Smooth muscle cell of the pulmonary artery (primary cell): ENCODE measurements at places on chromosomes 3 and 15. TPM values are rescaled to one million over a fixed set of nuclear protein-coding genes. Genes with fewer than 3 reads are reported as not detected.

The WDR93 gene
- 0.07 TPM in 1 of 2 replicates, not detected in the other for total RNA-seq

The CCDC80 gene
- total RNA-seq: 1,619 and 1,677 TPM in 2 replicates

The TMEM266 gene
- 0.03 and 0.07 TPM in 2 replicates for total RNA-seq

The GCSAM gene
- not detected in 2 replicates for total RNA-seq

The EAF1 gene
- 22.1 and 28.6 TPM in 2 replicates for total RNA-seq

The PLA2G4B gene
- total RNA-seq: 1.1 and 1.2 TPM in 2 replicates

The GXYLT2 gene
- total RNA-seq: 25.7 and 33.5 TPM in 2 replicates

The FAM43A gene
- total RNA-seq: 23.8 and 31.5 TPM in 2 replicates

The CACNA2D2 gene
- 0.07 TPM in 2 replicates for total RNA-seq

The IFT57 gene
- total RNA-seq: 51.1 and 52.0 TPM in 2 replicates

The CCR1 gene
- 0.26 TPM in 1 of 2 replicates, not detected in the other for total RNA-seq

The COL6A5 gene
- total RNA-seq: not detected in 2 replicates

The SLC51A gene
- total RNA-seq: not detected in 2 replicates

The C15orf62 gene
- total RNA-seq: 0.07 TPM in 1 of 2 replicates, not detected in the other

The APEH gene
- total RNA-seq: 96.8 and 122 TPM in 2 replicates

The LOXL1 gene
- total RNA-seq: 126 and 275 TPM in 2 replicates

The P2RY13 gene
- not detected in 2 replicates for total RNA-seq

The ARID3B gene
- total RNA-seq: 2.0 and 2.4 TPM in 2 replicates

The GMNC gene
- 0.07 TPM in 2 replicates for total RNA-seq

The SYNM gene
- 23.4 and 24.0 TPM in 2 replicates for total RNA-seq

The RBMS3 gene
- total RNA-seq: 59.6 and 68.2 TPM in 2 replicates

The PIERCE2 gene
- total RNA-seq: 1.7 and 3.1 TPM in 2 replicates

The ULK4 gene
- total RNA-seq: 8.9 and 11.3 TPM in 2 replicates

The TEX55 gene
- total RNA-seq: not detected in 2 replicates

The COLQ gene
- total RNA-seq: 0.36 and 1.3 TPM in 2 replicates

The ERC2 gene
- total RNA-seq: 0.07 and 0.10 TPM in 2 replicates

The SHC4 gene
- total RNA-seq: 2.7 and 3.9 TPM in 2 replicates

The CLDN1 gene
- 0.20 and 4.1 TPM in 2 replicates for total RNA-seq

The FYCO1 gene
- total RNA-seq: 56.8 and 63.1 TPM in 2 replicates

The MYEF2 gene
- total RNA-seq: 6.3 and 8.5 TPM in 2 replicates

The TIMP4 gene
- 1.1 and 3.2 TPM in 2 replicates for total RNA-seq

The RNF123 gene
- 32.1 and 38.6 TPM in 2 replicates for total RNA-seq

The IDH3A gene
- 43.3 and 56.2 TPM in 2 replicates for total RNA-seq

The FOXL2NB gene
- 0.03 TPM in 1 of 2 replicates, not detected in the other for total RNA-seq

The RTF1 gene
- total RNA-seq: 12.1 and 13.5 TPM in 2 replicates

The GREM1 gene
- 166 and 792 TPM in 2 replicates for total RNA-seq

The RLBP1 gene
- not detected in 2 replicates for total RNA-seq

The FAN1 gene
- 20.0 and 20.8 TPM in 2 replicates for total RNA-seq

The BFSP2 gene
- total RNA-seq: not detected in 2 replicates

The ERICH6 gene
- 0.03 and 0.07 TPM in 2 replicates for total RNA-seq

The IMPG2 gene
- 0.26 and 0.33 TPM in 2 replicates for total RNA-seq

The INKA1 gene
- total RNA-seq: 5.1 and 5.7 TPM in 2 replicates

The STRIT1 gene
- not detected in 2 replicates for total RNA-seq
